ENCODE measurements at places on chromosomes 13 and 19. TPM values are rescaled to one million over a fixed set of nuclear protein-coding genes. Genes with fewer than 3 reads are reported as not detected.

DNA sequence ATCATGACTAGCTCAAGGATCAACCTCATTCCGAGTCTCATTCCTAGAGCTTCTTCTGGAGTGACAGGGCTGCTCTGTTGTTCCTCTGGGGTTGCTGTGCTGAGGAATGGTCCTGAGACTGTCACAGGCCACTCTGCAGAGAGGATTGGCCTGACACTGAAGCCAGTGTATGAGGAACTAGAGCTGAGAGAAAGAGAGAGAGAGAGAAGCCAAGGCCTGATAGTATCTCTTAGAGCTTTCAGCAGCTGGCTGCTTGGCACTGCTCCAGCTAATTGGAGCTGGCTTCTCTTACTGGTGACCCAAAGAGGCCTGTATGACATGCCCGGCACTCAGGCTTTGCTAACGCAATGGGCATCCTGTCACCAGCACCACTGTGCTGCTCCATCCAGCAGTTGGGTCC is 73.4 kb upstream of the FLT1 start:
- no peaks in the 10 kb centered on the region for H3K4me1 ChIP-seq
- peak; percentile 79 for DNase-seq
- H3K27ac ChIP-seq: no peak overlapping the region
- H3K36me3 ChIP-seq: no peaks in the 10 kb centered on the region
- no peaks in the 10 kb centered on the region for H3K27me3 ChIP-seq

- no peaks in the 10 kb centered on the region for H3K4me1 ChIP-seq
- no peaks in the 10 kb centered on the region for H3K27me3 ChIP-seq
- H3K27ac ChIP-seq: no peak overlapping the region
- H3K4me3 ChIP-seq: no peak overlapping the region
- no peaks in the 10 kb centered on the region for H3K36me3 ChIP-seq
- no peak for DNase-seq
Observed at GRCh38 chr19:28021259-28022185, 1191.4 kb downstream of the UQCRFS1 start.

DNA sequence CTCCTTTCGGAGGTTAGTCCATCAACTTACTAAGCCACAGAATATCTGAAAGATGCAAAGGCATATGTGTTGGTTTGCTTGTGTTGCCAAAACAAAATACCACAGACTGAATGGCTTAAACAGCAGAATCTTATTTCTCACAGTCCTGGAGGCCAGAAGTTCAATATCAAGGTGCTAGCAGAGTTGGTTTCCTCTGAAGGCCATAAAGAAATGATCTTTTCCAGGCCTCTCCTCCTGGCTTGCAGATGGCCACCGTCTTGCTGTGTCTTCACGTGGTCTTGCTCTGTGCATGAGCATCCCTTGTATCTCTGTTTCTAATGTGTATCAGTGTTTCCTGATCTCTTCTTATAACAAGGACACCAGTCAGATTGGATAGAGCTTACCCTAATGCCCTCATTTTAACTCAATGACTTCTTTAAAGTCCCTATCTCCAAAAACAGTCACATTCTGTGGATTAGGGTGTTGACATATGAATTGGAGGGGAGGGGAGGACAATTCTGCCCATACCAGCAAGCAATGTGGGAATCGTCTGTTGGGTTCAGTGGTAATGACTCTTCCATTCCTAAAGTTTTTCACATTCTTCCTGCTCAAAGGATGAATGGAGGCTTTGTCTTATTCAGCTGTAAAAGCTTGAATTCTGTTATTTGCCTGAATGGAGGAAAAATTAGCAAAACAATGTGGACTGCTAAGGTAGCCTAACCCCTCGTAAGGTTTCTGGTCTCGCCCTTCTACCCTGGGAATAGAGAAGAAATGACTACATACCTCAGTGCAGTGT is 715.7 kb downstream of the DIAPH3 start:
- no peak overlapping the region for H3K27ac ChIP-seq
- no peaks in the 10 kb centered on the region for H3K36me3 ChIP-seq
- H3K27me3 ChIP-seq: no peaks in the 10 kb centered on the region
- no peak overlapping the region for H3K4me3 ChIP-seq
- no peaks in the 10 kb centered on the region for H3K4me1 ChIP-seq
- DNase-seq: no peak

DNA sequence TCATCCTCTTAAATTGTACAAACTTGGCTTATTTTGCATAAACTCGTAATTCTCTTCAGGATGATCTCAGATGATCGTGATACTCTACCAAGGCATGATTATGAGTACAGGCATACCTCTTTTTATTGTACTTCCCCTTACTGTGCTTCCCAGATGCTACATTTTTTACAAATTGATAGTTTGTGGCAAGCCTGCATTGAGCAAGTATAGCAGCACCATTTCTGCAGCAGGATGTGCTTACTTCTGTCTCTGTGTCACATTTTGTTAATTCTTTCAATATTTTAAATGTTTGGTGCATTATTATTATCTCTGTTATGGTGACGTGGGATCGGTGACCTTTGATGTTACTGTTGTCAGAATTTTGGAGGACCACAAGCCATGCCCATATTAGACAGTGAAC is 752.3 kb downstream of the PCDH9 start:
- H3K27ac ChIP-seq: no peak overlapping the region
- DNase-seq: no peak
- H3K4me1 ChIP-seq: no peaks in the 10 kb centered on the region
- H3K27me3 ChIP-seq: no peaks in the 10 kb centered on the region
- no peak overlapping the region for H3K4me3 ChIP-seq

The PCSK4 gene
- total RNA-seq: 5.0 TPM

All from sigmoid colon (tissue), 7 donors.